ENCODE measurements at places on chromosomes 2 and 18. TPM values are rescaled to one million over a fixed set of nuclear protein-coding genes. Genes with fewer than 3 reads are reported as not detected.

DNA sequence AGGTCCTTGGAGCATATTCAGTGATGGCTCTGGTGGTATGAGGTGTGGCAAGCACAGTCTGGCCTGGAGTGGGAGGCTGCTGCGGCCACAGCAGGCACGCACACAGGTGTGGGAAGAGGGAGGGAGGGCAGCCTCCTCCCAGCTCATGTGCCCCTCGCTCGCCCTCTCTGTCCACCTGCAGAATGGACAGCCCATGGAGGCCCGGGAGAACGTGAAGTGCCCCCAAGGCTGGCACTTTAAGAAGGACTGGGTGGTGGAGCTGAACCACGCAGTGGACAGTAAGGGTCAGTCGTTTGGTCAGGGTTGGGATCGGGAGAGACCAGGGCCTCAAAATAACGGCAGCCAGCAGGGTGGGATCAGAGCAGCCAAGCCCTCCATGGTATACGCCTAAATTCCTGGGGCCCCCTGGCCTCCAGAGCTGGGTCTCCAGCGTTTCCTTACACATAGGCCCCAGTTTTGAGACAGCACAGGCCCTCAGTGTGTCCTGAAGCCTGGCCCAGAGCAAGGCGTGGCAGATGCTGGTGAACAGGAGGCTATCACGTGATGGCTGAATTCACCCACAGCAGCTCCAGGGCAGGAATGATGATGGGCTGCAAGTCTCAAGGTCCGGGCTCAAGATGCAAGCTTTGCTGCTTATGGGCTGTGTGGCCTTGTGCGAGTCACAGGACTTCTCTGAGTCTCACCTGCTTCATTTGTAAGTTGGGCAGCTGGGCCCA is 47.9 kb downstream of the FER1L5 start:
- H3K27me3 ChIP-seq, result no peaks in the 10 kb centered on the region
- no peaks in the 10 kb centered on the region for H3K4me1 ChIP-seq
- no peak overlapping the region for H3K27ac ChIP-seq

DNA sequence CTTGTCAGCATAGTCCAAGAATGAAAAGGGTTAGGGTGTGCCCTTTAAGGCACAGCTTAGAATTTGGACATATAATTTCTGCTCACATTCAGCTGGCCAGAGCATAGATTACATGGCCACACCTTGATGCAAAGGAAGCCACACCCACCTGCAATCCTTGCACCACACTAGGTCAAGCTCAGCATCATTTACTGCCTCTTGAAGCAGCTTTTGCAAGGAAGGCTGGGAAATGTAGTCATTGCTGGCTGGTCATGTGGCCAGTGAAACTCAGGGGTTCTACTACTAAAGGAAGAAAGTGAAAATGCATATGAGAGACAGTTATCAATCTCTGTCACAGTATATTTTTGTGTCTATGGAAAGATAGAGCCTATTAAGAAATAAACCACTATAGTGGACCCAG is 159.3 kb downstream of the GFPT1 start:
- no peaks in the 10 kb centered on the region for H3K4me1 ChIP-seq
- no peak overlapping the region for H3K27ac ChIP-seq

- H3K36me3 ChIP-seq, result no peaks in the 10 kb centered on the region
- DNase-seq, result no peak
- no peaks in the 10 kb centered on the region for H3K4me1 ChIP-seq
- no peak overlapping the region for H3K4me3 ChIP-seq
- H3K27me3 ChIP-seq, result no peaks in the 10 kb centered on the region
These were observed 140.2 kb downstream of the TWIST2 start for GRCh38 chr2:238988105-238988504.

GRCh38 chr18:9838144-9838877 is 47.5 kb upstream of the TXNDC2 start:
- no peaks in the 10 kb centered on the region for H3K36me3 ChIP-seq
- DNase-seq, result no peak
- no peak overlapping the region for H3K27ac ChIP-seq
- no peaks in the 10 kb centered on the region for H3K4me1 ChIP-seq
- no peak overlapping the region for H3K4me3 ChIP-seq

DNA sequence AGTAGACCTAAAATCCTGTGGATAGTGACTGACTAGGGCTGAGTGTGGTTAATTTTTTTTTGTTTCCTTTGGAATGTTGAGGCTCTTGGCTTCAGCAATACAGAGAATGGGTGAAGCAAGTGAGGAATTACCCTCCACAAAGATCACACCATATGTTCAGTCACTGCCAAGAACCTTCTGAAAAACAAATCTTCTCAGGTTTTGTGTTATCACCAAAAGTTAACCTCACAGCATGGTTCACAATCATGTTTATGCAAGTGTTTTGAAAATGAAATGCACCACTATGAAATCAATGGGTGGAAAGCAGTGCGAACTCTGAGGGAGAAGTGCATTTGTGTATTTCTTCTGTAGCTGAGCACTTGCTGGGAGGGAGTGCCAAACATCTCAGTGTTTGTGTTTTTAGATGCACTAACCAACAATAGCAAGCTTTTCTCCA is 44.4 kb downstream of the SPATS2L start:
- H3K4me1 ChIP-seq, result no peaks in the 10 kb centered on the region
- no peak for DNase-seq
- no peak overlapping the region for H3K4me3 ChIP-seq
- no peaks in the 10 kb centered on the region for H3K27me3 ChIP-seq
- no peak overlapping the region for H3K27ac ChIP-seq

Gene IGFBP5
- total RNA-seq, result not detected

Gene CROCC2
- total RNA-seq, result not detected

Measured in T-cell (primary cell).